ENCODE measurements at places on chromosomes 6 and 20. TPM values are rescaled to one million over a fixed set of nuclear protein-coding genes. Genes with fewer than 3 reads are reported as not detected.

Gene SLC22A16
- total RNA-seq = not detected

Gene SPTLC3
- 6.8 TPM for total RNA-seq

Gene DYNLRB1
- total RNA-seq = 141 TPM

GRCh38 chr20:45448270-45448669, 21.3 kb upstream of the WFDC2 start:
- no peak for DNase-seq

- DNase-seq = no peak
Observed at GRCh38 chr6:38483526-38483925, 156.2 kb downstream of the BTBD9 start.

DNA sequence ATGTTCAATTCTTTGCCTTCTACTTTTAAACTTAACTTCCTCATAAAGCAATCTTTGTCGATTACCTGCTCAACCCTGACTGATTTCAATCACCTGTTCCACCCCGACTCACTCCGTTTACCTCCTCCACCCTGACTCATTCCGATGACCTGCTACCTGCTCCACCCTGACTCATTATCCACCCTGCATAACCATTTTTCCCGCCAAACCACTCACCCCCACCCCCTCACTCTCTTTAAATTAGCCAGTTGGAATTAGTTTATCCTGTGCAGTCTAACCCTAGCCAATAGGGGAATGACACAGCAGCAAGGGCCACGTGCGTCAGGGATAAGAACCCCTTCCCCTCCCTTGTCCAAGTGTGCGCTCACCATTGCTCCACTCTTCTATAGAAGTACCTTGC, 56.7 kb upstream of the MRAP2 start:
- no peak for DNase-seq

- DNase-seq = no peak
Observed at GRCh38 chr20:50050660-50051308, 62.2 kb downstream of the UBE2V1 start.

DNA sequence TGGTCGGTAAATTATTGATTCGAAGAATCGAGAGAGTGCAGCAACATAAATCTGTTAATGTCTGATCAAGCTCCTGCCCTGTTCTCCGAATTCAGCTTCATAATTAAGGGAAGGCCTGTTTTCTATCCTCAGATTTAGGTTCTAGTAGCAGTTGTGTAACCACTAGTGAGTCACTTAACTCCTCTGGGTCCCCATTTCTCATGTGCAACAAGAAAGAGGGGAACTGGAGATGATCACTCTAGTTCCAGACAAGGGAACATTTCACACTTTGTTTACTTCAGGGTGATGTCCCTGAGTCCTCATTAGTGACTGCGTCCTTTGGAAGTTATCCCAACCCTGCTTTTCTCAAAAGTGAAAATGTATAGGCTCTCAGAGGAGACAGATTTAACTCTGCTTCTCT, 68.1 kb upstream of the RNF146 start:
- DNase-seq = no peak

GRCh38 chr6:82872185-82872584, 193.5 kb downstream of the UBE3D start:
- DNase-seq = no peak

All from left cardiac atrium (tissue), 4 donors.